ENCODE measurements at places on chromosomes 13 and 19.
A peak's percentile ranks its signal among the peaks of the same experiment; 100 is the strongest.

DNA sequence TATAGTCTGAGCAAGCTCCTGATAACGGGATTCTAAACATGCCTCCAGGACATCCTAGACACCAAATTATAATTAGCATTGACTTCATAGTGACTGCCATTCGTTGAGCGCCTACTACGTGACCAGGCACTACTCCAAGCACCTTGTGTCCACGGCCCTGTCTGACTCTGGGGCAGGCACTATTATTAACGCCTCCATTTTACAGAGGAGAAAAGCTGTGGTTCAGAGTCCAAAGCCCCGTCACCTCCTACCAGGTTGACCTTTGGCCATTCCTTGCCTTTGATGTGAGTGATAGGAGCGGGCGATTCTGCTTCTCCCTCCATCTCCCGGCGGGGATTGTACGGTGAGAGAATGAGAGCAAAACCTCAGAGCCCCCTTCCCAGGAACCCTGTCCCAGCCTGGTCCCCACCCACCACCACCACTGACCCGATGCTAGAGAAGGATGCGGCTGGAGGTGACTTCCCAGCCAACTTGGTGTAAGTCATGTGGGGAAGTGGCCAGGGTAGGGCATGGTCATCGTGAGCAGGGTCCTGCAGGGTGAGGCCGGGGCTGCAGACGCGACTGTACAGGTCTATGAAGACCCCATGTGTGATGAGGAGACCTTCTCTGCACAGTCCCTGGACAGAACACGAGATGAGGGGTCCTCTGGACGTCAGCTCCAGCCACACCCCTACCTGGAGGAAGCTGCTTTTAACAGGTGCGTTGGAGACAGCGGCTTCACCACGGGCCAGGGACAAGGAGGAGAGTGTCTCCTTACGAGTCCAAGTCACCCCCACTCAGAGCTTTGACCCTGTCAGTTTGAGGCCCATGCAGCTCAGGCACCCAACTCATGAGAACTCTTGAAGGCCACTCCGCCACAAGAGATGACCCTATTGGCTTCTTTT is at the start of gene IGSF23:
Gene IGSF23, plus strand, starts transcription at position 269 of the 884 bp plus-strand sequence. Its CDS starts 83 bp downstream, at position 352.
- no peak for DNase-seq

GRCh38 chr13:112351825-112352224 is 24.3 kb upstream of the SPACA7 start:
- no peak for DNase-seq

DNA sequence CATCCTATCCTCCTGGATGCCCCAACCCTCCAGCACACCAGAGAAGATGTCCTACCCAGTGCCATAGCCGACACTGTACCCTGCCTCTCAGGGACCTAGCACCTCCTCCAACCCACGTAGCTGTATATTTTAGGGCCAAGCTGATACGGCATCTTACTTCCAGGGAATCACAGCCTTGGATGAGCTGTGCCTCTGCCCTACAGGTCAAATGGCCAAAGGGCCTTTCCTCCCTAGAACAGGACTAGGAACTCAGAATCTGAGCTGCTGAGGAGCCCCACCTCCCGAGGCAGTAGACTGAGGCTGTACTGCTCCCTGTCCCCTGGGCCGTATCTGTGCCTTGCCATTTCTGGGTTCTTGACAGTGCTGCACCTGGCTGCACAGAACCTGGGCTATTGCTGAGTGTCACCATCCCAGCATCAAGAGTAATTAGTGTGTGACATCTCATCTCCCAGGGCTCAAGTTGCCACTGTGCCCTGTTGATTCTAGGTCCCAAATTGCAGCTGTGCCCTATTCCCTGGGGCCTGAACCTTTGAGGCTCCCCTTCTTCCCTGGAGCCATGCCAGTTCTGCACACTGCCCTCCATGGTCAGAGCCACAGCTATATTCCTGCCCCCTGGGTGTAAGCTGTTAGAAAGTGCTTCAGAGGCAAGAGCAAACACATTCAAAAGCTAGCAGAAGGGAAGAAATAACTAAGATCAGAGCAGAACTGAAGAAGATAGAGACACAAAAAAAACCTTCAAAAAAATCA is 41.0 kb downstream of the VWA8 start:
- DNase-seq, result no peak

- DNase-seq, result no peak
These were observed 806 bp upstream of the ZNF837 start for GRCh38 chr19:58381460-58382212.

- no peak for DNase-seq
These were observed 231.7 kb downstream of the FOXO1 start for GRCh38 chr13:40434516-40435397.

GRCh38 chr13:69585656-69586055 is 522.0 kb upstream of the ATXN8OS start:
- DNase-seq, result no peak

DNA sequence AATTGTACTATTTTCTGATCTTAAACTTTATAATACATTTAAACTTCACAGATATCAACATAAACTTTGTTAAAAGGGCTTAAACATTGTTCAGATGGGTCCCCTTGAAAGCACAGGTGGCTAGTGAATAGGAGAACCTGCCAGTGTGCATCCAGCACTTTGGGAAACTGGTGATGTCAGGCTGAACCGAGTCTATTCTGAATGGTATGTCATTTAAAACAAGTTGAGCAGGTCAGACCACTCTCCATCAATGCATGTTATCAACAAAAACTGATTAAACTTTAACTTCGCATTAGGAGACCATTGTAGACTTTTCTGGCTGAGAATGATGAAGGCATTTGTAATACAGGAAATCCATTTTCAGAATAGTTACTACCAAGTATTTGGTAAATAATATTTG is 50.1 kb upstream of the FREM2 start:
- DNase-seq, result no peak

DNA sequence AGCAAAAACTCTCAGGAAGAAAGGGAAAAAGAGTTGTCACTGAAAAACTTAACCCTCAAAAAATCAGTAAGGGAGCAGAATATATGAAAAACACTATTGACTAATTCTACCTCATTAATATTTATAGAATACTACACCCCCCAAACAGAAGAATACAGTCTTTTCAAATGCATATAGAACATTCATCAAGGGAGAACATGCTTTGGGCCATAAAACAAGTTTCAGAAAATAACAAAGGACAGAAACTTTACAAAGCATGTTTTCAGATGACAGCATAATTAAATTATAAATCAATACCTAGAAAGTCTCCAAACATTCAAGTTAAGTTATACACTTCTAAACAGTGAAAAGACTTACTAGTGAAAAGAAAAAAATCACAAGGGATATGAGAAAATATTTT is 30.5 kb downstream of the SOHLH2 start:
- no peak for DNase-seq

GRCh38 chr19:3361384-3362216 is 4.8 kb upstream of the NFIC start:
- DNase-seq, result no peak

GRCh38 chr19:1819341-1820255 is 7.5 kb upstream of the ATP8B3 start:
- DNase-seq, result no peak

GRCh38 chr19:11418094-11418548 is 993 bp downstream of the RGL3 start:
- DNase-seq, result peak; percentile 7

All from K562 (cell line).